ENCODE measurements at places on chromosomes 2 and 18. TPM values are rescaled to one million over a fixed set of nuclear protein-coding genes. Genes with fewer than 3 reads are reported as not detected.

- no peak for DNase-seq
Observed at GRCh38 chr2:96267159-96267971, 1.3 kb downstream of the CIAO1 start.

DNA sequence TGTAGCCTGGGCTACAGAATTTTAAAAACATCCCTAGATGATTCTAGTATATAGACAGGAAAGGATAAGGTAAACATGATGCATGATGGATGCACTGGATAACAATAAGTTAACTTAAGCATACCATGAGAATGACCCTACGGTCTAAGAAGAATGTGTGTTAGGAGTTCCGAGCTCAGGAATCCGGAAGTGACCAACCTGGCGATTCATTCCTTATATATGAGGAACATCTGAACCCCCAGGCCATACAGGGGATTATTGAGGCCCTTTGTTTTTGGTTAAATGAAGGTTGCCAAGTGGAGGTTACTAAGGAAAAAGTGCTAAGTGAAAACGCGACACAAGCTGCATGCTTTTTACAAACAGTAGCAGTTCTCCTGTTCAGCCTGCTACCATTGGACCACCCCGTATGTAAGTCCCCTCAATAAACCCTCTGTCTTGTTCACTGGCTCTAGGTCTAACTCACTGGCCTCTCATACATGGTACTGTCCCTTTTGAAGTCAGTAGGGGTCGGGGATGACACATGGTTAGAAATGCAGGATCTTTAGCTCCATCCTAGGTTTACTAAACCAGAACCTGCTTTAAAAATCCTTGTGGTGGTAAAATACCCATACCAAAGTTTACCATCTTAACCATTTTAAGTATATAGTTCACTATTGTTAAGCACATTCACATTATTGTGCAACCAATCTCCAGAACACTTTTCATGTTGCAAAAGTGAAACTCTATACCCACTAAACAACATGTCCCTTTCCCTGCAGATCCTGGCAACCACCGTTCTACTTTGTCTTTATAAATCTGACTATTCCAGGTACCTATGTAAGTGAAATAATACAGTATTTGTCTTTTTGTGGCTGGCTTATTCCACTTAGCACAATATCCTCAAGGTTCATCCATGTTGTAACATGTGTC is 111.0 kb upstream of the MAP4K3 start:
- no peak for DNase-seq

DNA sequence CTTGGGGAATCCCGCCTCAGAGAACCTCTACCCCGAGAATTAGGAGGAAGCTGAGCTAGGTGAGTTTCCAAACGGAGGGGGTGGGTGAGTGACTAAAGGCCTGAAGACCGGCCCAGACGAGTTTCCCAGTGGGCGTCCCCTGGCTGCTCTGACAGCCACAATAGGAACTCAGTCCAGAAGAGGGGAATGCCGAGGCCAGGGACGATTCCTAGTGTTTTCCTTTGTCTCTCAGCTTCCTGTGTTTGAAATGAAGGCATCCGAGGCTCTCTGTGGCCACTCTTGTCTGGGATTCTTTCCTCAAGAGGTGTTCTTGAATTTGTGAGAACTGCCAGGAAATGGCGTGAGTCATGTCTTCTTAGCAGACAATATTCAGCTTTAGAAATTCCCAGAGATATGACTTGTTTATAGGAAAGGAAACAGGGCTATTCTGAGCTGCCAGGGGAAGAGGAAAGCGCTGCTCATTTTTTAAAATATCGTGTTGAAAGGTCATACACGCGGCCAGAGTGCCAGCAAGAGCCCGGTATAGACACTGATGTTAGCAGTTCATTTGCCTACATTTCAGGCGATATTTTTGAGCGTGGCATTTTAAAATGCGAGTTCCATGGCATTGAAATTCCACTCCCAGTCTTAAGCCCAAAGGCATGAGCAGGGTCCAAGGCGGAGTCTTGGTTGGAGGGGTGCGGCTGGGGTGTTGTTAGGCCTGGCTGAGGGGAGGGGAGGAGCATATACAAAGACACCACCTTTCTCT is 169.1 kb upstream of the KLF7 start:
- DNase-seq: no peak

Gene CKAP2L
- 20.9 TPM for polyA plus RNA-seq

Gene CBLN2
- 16.4 TPM for polyA plus RNA-seq
